Myocyte (in vitro differentiated cells): ENCODE measurements at places on chromosomes 3 and 15. TPM values are rescaled to one million over a fixed set of nuclear protein-coding genes. Genes with fewer than 3 reads are reported as not detected.

Gene COL7A1
- total RNA-seq: 7.1 and 11.1 TPM in 2 replicates

Gene C3orf70
- total RNA-seq: 0.05 TPM in 1 of 2 replicates, not detected in the other

Gene PARP16
- 7.2 and 7.6 TPM in 2 replicates for total RNA-seq

Gene PARP15
- 0.08 TPM in 1 of 2 replicates, not detected in the other for total RNA-seq

Gene CACNA1D
- total RNA-seq: not detected in 2 replicates

Gene SLC28A2
- not detected in 2 replicates for total RNA-seq

Gene NDN
- 22.6 and 25.0 TPM in 2 replicates for total RNA-seq

GRCh38 chr3:159865041-159865579 lies 123.5 kb upstream of the IL12A start:
- DNase-seq: no peak

- DNase-seq: no peak
Measured at GRCh38 chr3:13235897-13236296, 162.7 kb upstream of the IQSEC1 start.

GRCh38 chr3:52055537-52056351 lies 627 bp downstream of the DUSP7 start:
- peak; percentile 56 for DNase-seq

- no peak for DNase-seq
Measured at GRCh38 chr15:56254265-56254664, 10.6 kb upstream of the RFX7 start.

GRCh38 chr3:61877359-61878138 lies 316.2 kb downstream of the PTPRG start:
- no peak for DNase-seq

- DNase-seq: no peak
Measured at GRCh38 chr3:141111364-141112155, 60.4 kb downstream of the SPSB4 start.

- DNase-seq: no peak
Measured at GRCh38 chr15:59998305-59998949, 5.7 kb upstream of the FOXB1 start.

GRCh38 chr15:83283813-83284558 lies 478 bp downstream of the BNC1 start:
- DNase-seq: peak; percentile 51

- no peak for DNase-seq
Measured at GRCh38 chr15:35181538-35181937, 96.4 kb upstream of the NANOGP8 start.

DNA sequence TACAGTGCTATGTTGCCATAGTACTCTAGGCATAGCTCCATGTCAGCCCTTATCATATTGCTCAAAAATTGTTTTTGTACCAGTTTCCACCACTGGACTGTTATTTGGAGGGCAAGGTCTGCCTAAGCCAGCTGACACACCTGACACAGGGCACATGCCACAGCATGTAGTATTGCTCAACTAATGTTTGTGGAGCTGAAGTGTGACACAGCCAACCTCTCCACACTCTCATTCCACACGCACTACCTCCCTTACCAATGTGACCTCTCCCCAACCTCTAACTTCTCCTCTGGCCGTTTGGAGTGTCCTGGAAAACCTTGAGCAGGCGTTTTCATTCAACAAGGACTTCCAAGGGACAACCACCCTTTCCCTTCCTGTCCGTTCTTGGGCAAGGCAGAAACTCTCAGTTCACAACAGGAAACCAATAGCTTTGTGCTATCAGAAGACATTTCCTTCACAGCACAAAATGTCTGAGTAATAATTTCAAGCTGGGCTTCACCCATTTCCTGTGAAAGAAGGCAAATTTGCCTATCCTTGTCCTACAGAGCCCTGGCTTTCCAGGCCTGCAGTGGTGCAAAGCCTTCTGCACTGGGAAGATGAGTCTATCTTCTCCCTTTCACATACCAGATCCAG lies 38.4 kb downstream of the TLNRD1 start:
- DNase-seq: no peak

DNA sequence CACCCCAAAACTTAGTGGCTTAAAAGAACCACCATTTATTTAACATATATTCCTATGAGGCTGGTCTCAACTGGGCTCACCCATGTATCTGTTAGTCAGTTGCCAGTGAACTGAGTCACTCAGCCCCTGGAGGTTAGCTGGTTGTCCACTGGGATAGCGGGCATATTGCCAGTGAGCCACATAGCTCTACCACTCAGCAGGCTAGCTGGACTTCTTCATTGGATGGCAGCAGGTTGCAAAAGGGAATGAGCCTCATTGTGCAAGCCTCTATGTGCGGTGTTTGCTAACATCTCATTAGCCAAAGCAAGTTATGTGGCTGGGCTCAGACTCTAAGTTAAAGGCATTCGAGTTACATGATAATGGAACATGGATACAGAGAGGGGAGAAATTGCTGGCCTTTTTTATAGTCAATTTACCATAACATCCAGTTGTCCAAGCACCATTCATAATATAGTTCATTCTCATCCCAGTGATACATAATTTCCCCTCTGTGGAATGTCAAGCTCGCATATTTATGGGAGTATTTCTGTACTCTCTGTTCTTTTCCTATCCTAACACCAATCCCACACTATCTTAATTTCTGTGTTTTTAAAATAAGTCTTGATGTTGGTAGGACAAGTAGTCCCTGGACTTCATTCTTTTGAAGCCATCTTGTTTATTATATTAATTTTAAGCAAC lies 8.7 kb downstream of the BTD start:
- DNase-seq: peak; percentile 83

DNA sequence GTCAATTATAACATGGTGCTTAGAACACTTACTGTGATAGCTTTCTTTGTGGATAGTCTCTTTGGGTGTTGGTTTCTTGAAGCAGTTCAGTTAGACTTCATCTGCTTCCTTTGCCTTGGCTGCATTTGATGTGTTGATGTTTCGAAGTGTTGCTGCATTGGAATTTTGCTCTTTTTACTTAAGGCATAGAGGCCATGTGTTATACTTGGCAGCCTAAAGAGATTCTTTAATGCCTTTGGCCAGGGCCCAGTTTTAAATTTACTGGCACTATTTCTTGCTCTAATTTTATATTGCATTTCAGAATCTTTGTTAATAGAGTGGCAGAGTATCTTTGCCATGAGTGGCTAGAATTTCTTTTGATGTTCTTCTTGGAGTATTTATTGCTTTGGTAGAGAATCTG lies 21.2 kb downstream of the NR1D2 start:
- no peak for DNase-seq
